ENCODE measurements at places on chromosomes 5 and 9.
A peak's percentile ranks its signal among the peaks of the same experiment; 100 is the strongest.

- DNase-seq, result no peak
Measured at GRCh38 chr5:156164306-156164705, 162.7 kb upstream of the SGCD start.

DNA sequence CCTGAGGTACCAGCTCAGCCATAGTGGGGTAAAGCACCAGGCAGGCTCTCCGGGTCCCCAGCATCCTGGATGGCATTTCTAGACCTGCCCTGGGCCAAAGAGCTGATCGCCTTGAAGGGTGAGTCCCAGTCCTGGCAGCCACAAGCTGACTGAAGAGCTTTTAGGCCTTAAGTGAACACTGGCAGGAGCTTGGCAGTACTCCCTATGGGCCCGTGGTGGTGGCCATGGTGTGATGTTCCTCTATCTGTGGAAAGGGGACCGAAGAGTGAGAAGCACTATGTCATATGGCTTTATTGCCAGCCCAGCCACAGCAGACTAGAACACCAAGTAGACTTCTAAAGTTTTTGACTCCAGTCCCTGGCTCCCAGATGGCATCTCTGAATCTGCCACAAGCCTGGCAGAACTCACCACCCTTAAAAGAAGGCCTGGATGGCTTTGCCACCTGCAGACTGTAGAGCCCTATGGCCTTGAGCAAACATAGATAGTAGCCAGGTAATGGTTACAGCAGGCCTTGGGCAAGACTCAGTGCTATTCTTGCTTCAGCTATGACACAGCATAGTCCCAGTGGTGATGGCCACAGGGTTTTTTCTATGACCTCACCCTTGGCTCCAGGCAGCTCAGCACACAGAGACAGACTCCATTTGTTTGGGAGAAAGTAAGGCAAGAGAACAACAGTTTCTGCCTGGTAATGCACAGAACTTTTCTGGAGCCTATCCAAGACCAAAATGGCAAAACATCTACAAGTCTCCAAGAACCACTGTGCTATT lies 801.5 kb upstream of the DMAC1 start:
- DNase-seq, result no peak

DNA sequence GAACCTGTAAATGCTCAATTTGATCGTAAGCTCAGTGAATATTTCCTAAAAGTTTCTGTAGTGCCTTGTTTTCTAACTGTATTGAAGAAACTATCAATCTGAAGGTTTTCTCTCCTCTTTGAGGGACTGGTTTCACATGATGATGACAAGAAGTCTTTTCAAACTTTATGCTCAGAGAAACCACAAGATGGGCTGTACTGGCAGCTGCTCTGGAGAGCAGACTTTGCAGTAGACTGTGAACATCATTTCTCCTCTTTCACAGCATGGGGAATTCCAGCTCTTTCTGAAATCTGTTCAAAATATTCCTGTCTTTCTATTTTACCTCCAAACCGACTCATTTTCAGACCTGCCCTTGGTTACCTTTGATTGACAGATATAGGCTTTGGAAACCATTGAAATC lies 194.4 kb downstream of the IZUMO3 start:
- no peak for DNase-seq

DNA sequence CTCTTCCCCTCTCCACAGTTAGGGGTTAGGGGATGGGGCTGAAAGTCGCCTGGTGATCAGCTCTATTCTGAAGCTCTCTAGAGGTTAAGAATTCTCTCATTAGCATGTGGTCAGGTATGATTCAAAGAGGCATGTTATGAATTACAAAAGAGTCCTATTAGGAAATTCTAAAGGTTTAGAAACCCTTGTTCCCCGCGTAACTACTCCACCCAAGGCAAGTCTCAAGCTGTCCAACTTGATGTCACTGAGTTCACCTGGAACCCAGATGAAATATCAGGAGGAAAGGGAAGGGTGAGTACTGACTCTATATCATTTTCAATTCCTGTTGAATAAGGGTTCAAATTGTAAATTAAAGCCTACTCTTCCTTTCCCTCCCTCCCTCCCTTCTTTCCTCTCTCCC lies 18.1 kb upstream of the RNF145 start:
- no peak for DNase-seq

- DNase-seq, result no peak
Measured at GRCh38 chr9:70318002-70318401, 59.2 kb downstream of the SMC5 start.

- no peak for DNase-seq
Measured at GRCh38 chr5:38527475-38527874, 29.0 kb downstream of the LIFR start.

- peak; percentile 47 for DNase-seq
Measured at GRCh38 chr5:1479581-1480188, 34.4 kb upstream of the SLC6A3 start.

- DNase-seq, result no peak
Measured at GRCh38 chr9:106092083-106092482, 397.7 kb downstream of the TMEM38B start.

DNA sequence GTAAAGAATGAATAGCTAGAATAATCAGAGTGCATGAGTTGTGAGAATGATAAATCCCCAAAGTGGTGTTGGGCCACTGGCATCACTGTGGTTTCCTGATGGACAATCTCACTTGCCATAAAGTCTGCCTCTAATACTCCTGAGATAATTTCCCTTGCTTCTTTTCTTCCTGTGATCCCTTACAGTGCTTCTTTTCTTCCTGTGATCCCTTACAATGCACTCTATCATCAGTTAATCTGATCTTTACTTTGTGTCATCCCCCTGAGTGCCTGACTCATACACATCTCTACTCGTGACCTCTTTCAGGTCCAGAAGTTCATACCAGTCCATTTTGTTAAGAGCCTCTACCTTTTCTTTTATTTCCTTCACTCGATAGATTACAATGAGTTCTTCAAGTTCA lies 418.3 kb downstream of the HCN1 start:
- DNase-seq, result no peak

DNA sequence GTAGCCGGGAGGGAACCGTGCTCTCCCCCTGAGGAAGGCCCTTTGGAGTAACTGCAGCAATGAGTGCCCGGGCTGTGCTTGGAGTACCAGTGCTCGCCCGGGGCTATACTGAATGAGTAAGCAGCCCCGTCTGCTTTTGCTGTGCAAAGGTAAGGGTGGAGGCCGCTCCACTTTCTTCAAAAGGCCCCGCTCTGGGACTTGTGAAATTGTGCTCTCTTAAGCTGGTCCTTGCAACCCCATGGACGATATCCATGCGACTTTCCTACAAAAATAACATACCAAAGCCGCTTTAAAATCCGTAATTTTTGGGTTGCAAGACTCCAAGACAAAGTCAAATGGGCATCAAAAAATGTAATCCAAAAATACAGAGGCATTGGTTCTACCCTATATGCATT lies 578 bp upstream of the TNFAIP8 start:
- peak; percentile 78 for DNase-seq

- no peak for DNase-seq
Measured at GRCh38 chr5:158288272-158288657, 429.3 kb upstream of the CLINT1 start.

- DNase-seq, result peak; percentile 82
Measured at GRCh38 chr5:14816999-14817761, 54.4 kb downstream of the ANKH start.

GRCh38 chr9:89922099-89922498 lies 317.3 kb downstream of the GADD45G start:
- DNase-seq, result no peak

GRCh38 chr5:93017849-93018248 lies 563.2 kb downstream of the NR2F1-AS1 start:
- DNase-seq, result no peak

GRCh38 chr5:124134941-124135340 lies 611.5 kb downstream of the ZNF608 start:
- DNase-seq, result no peak

- no peak for DNase-seq
Measured at GRCh38 chr9:69331444-69331843, 6.4 kb downstream of the ENTREP1 start.

GRCh38 chr5:127826011-127826410 lies 122.8 kb downstream of the CCDC192 start:
- no peak for DNase-seq

DNA sequence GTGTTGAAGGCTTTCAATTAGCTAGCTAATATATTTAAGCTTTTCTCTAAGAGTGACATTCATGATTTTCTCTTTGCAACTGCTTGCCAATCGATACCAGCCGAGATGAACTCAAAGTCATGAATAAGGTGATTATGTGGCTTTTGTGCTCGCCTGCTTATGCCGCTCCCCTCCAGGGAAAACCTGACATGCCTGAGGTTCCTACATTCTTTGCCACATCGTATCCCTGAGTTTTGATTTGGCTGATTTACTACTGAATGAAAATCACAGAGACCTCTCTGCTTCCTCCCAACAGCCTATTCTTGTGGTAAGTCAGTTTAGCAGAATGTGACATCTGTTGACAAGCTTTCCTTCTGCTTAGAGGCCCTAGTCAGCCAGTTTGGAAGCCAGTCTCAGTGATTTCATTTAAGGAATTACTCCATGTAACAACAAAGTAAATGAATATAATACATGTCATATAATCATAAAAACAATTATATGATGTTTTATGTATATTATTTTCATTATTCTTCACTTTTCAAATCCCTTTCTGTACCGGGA lies 513.4 kb downstream of the CSNK1G3 start:
- DNase-seq, result no peak

- DNase-seq, result no peak
Measured at GRCh38 chr5:137336565-137337120, 162.5 kb downstream of the SPOCK1 start.

DNA sequence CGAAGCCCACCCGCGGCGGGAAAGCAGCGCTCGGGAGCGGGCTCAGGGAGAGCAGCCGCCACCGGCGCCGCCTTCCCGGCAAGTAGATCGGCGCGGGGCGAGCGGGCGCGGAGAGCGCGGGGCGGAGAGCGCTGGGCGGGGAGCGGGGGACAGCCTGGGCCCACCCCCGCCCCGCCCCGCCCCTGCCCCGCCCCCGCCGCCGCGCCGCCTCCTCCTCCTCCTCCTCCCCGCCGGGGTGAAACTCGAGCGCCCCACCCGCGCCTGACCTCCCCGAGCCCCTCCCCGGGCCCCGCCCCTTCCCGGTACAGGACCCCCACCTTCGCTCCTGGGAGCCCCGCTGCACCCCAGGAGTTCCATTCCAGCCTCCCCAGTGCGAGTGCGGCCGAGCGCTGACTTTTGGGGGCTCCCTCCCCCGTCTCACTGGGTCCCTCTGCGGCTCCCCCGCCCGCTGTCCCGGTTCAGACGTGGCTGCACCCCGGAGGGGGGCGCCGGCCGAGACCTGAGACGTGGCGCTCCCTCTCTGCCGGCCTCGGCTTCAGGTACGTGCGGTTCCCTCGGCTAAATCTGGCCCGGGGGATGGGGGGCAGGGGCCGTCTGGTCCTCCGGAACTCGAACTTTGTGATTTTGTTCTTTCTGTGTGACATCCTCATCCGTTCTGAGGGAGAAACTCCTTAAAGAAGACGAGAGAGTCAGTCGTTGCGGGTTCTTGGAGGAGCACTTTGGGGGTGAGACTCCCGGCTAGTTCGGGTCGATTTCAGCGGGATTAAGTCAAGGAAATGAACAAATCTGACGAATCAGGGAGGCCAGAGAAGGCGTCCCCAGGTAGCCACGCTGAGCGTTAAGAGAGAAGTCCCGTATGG lies at the start of gene SEMA5A:
SEMA5A (minus strand) TSS at position 84 of the 860 bp plus-strand sequence. CDS start 166,129 bp downstream, outside the sequence.
- DNase-seq, result peak; percentile 16

All from activated CD4-positive, alpha-beta T cell treated with anti-CD3 and anti-CD28 coated beads, Interleukin-10, Interleukin-2, amounts not matched to agents 100 ng/mL and 50 ng/mL, durations not matched to agents 16 hours and 8 hours (primary cell).